ENCODE measurements at places on chromosomes 1 and 21.

DNA sequence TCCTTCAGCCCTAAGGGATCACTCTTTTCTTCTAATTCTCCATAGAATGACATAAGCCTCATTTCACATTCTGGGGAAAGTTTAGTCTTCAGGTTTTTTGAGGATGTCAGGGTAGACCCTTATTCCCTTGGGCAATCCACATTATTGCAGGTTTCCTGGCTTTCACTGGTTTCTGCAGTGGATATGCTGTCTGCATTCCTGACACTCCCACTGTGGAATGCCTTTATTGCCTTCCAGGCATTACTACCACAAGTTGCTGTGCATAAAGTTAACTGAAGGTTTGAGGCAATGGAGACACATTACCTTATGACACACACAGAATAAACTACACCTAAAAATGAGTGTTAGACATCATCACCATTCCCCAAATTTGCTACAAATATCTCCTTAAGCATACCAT lies 12.7 kb downstream of the FASLG start:
- no peak for DNase-seq

- no peak for DNase-seq
Measured at GRCh38 chr1:192635041-192635440, 906 bp upstream of the RGS13 start.

DNA sequence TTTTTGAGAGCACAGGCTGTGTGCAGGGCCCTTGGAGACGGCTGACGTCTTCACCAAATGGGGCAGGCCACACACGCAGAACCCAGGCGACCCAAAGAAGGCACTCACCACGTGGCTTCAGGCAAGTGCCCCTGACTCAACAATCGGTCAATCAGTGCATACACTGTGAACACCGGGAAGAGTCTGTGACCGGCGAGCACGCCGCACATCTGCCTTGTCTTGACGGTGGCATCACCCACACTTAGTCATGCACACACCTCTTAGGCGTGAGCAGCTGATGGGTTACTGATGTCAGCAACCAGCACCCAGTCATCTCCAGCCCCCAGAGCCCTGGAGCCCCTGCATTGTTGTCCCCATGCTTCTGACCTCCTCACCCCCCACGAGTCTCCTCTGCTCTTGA lies 4.9 kb upstream of the LRRC3 start:
- no peak for DNase-seq

- peak; percentile 24 for DNase-seq
Measured at GRCh38 chr1:19661721-19662228, 2.9 kb upstream of the HTR6 start.

- DNase-seq: no peak
Measured at GRCh38 chr1:164602480-164603093, 43.6 kb downstream of the PBX1 start.

DNA sequence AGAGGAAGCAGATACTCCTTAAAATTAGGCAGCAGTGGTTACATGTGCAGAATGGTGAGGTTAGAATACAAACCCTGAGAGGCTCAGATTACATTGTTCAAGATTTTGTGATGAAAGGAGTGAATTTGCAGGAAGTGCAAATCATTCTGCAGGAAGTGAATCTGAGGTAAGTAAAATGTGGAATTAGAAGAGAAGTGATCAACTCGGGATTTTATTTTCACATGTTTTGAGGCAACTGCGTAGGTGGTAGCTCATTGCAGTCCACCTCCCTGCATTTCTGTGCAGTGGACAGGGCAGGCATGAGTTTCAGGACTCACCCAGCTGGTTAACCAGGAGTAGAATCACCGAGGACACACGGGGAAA lies 2.1 kb upstream of the PLA2G2C start:
- peak; percentile 38 for DNase-seq

Data from inflammatory macrophage treated with lipopolysaccharide for 4 hours (primary cell).